BJ (cell line): ENCODE measurements at places on chromosomes 6 and 20.

- DNase-seq: no peak
Observed at GRCh38 chr6:35161776-35162607, 20.9 kb upstream of the TCP11 start.

DNA sequence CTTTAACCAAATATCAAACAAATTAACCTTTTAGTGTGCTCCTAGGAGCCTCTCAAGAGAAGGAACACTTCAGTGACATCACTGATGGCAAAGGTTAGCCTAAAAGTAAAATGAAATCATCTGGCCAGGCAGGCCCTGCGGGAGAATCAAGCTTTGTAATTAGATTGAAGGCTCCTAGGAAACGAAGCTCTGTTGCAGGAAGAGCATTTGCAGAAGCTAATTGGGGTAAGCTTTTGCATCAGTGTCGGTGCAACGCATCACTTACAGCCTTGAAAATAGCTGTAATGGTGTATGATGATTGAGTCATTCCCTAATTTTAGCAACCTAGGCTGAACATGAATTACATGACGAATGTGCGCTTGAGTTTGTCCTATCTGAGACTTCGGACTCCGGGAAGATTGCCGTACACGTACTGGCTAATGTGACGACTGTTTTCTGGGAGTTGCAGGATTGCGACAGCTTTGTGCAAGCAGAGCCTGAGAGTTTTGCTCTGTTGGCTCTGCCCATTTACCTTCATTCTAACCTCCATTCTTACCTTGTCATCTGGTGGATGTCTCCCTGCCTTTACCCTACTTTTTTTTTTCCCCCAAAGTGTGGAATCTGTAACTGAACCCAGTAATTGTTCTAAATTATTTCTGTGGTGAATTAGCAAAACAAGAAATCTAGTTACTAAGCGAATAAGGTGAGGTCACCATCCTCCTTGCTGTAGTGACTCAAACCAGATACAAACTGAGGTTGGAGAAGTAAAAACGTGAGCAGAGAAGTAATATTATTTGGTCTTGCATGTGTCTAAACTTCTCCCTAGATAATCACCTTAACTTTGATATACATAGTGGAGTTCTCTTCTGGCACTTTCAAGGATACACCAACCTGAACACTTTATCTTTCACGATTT, 675.9 kb upstream of the CITED2 start:
- no peak for DNase-seq

GRCh38 chr20:55446301-55446700, 559.0 kb downstream of the CBLN4 start:
- DNase-seq: no peak

GRCh38 chr20:57596998-57597939, 23.0 kb downstream of the ZBP1 start:
- no peak for DNase-seq

DNA sequence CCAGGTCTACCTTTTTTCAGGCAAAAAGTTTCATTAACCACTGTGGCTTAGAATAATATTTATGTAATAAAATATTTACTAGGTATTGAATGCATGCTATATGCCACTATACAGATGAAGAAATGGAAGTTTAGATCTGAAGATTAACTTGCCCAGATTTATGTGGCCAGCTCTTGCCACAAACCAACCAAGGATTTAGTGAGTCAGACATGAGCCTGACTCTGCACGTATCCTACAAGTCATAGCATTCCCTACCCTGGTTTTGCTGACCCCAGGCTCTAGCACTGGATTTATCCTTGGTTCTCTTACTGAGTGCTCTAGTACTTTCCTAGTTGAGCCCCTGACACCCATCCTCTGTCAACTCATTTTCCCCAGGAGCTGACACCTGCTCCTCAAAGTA, 75.4 kb downstream of the ANKEF1 start:
- no peak for DNase-seq

GRCh38 chr6:113414511-113414910, 442.6 kb upstream of the MARCKS start:
- DNase-seq: no peak

GRCh38 chr20:59481067-59481466, 123.3 kb upstream of the PHACTR3 start:
- no peak for DNase-seq

- peak; percentile 8 for DNase-seq
Observed at GRCh38 chr6:90940812-90941481, 354.1 kb upstream of the MAP3K7 start.

DNA sequence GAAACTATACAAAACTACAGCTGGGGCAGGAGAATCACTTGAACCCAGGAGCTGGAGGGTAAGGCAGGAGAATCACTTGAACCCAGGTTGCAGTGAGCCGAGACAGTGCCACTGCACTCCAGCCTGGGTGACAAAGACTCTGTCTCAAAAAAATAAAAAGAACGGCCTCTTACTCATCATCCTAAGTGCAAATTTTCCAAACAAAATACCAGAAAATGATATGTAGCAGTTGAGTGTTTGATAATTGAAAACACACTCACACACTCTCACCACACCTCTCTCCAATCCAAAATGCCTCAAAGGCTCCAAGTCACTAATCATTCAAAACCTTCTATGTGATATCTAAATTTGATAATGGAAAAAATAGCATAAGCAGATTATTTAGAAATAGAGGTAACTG, 198.6 kb upstream of the SHLD1 start:
- no peak for DNase-seq

- DNase-seq: no peak
Observed at GRCh38 chr20:59183751-59184150, 20.1 kb downstream of the ZNF831 start.
